ENCODE measurements at places on chromosomes 3 and 15.

GRCh38 chr3:181782306-181782954 lies 70.7 kb downstream of the SOX2 start:
- no peak for DNase-seq

DNA sequence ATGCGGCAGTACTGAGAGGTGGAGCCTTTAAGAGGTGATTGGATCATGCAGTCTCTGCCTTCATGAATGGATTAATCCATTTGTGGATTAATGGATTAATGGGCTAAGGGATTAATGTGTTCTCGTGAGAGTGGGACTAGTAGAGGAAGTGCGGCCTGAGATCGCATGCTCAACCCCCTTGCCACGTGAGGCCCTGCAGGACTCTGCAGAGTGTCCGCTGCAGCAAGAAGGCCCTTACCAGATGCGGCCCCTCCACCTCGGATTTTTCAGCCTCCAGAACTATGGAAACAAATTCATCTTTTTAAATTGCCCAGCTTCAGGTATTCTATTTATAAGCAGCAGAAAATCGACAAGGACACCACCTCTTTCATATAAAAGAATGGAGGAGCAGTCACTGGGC lies 148.8 kb downstream of the TPRA1 start:
- no peak for DNase-seq

- DNase-seq: no peak
These were observed 19.5 kb upstream of the C3orf70 start for GRCh38 chr3:185172086-185173049.

- no peak for DNase-seq
These were observed 36.3 kb upstream of the FAM107A start for GRCh38 chr3:58613236-58614132.

DNA sequence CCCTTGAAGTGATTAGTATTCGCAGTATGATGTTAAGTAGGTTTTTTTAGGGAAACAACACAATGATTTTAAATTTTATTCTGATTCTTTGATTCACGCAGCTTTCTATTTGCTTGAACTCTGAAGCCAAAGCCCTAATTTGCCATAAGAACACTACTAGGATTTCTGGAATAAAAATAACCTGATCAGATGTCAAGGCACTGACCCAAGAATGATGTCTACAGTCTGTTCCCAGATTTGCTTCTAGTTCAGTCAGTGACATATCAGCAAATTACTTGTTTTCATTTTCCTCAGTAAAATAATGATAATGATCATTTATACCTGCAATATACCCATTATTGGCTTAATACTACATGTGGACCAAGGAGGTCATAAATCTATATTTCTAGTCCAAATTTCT lies 179.5 kb upstream of the EIF1B start:
- no peak for DNase-seq

GRCh38 chr15:65979316-65979715 lies 110.0 kb downstream of the RAB11A start:
- no peak for DNase-seq

GRCh38 chr3:178748874-178749273 lies 212.6 kb downstream of the KCNMB2 start:
- DNase-seq: no peak

GRCh38 chr3:13709706-13710105 lies 160.8 kb downstream of the FBLN2 start:
- no peak for DNase-seq

- no peak for DNase-seq
These were observed 254.4 kb upstream of the THBS1 start for GRCh38 chr15:39326306-39326975.

All from stimulated activated CD4-positive, alpha-beta T cell treated with anti-CD3 and anti-CD28 coated beads, Interleukin-4, amount 100 ng/mL, for 1 hour (primary cell).